ENCODE measurements at places on chromosomes 1 and 21.

- no peak for DNase-seq
Observed at GRCh38 chr1:77513839-77514763, 168.4 kb downstream of the ZZZ3 start.

GRCh38 chr1:212945056-212945455 lies 5.3 kb upstream of the VASH2 start:
- DNase-seq = no peak

DNA sequence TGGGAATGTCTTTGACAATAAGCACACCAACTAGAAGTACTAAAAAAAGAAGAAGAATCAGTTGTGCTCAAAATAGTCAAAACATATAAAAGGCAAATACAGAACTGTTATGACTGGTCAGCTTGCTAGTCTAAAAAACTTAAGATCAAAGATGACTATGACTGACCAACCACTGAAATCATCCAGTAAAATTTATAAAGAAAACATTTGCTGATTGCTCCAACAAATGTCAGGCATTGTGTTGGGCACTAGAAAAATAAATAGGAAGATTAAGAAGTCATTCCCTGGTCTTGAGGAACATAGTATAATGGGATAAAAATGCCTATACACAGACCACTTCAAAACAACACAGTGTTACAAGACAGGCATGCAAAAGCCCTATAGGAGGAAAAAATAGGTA lies 9.3 kb upstream of the ANGPTL3 start:
- no peak for DNase-seq

- DNase-seq = no peak
Observed at GRCh38 chr1:66468722-66469121, 65.2 kb upstream of the SGIP1 start.

DNA sequence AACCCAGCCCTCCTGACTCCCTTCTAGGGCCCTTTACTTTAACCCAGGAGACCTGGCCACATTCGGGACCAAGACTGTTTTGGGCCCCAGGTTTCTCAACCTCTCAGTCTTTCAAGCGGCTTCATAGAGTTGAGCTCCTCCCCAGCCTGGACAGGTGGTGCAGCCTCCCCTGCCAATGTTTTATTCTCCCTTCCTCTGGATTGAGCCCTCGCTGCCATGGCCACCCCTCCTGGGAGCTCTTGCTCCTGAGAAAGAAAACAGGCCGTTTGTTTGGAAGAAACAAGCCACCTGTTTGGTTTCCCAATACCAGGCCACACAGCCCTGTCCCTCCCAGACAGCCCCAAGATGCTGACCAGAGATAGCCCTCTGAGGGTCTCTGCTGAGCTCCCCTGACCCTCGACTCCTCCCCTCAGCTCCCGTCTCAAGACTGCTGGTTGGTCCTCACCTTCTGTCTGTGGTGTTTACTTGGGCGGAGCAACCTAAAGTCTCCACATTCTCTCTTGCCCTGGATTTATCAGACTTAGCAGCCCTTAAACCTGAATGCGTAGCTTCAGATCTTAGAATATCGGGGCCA lies 3.3 kb downstream of the TMEM51 start:
- DNase-seq = no peak

- DNase-seq = no peak
Observed at GRCh38 chr21:45873866-45874265, 107.7 kb upstream of the COL6A1 start.

DNA sequence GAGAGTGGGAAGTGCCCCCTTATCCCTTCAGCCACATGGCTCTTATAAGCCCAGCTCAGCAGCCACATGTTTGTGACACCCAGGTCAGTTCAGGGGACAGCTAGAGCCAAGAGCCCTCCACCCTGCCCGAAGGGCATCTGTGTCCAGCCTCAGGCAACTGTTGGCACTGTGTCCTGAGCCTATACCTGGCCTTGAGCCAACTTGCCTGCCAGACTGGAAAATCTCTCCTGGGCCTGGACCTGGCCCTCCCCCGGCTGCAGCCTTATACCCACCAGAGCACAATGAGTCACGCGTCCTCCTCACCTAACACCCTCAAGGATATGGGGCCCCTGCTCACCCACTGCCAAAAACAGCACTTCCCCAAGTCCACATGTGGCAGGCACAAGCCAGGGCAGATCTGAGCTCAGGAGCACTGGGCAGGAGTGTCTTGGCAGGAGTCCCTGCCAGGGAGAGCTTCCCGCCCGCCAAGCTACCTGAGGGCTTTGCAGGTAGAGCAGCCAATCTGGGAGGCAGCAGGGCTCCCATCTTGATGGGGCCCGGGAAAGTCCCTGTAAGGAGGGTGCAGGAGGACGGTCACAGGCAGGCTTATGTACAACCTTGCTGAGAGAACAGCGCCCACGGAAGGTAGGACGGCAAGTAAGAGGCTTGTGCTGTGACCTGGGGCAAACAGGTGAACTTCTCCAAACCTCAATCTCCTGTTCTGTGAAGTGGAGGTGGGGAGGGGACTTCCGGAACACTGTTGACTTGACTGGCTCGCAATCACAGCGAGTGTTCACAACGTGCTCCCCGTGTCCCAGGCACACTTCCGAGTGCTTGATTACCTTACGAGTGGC lies 19.8 kb upstream of the HSPG2 start:
- no peak for DNase-seq

- no peak for DNase-seq
Observed at GRCh38 chr1:185412385-185413087, 95.5 kb upstream of the IVNS1ABP start.

Measured in left renal cortex interstitium (tissue), 4 donors.